ENCODE measurements at places on chromosomes 7 and 10.

GRCh38 chr10:110873951-110874350 lies 2.2 kb downstream of the PDCD4 start:
- DNase-seq, result no peak

DNA sequence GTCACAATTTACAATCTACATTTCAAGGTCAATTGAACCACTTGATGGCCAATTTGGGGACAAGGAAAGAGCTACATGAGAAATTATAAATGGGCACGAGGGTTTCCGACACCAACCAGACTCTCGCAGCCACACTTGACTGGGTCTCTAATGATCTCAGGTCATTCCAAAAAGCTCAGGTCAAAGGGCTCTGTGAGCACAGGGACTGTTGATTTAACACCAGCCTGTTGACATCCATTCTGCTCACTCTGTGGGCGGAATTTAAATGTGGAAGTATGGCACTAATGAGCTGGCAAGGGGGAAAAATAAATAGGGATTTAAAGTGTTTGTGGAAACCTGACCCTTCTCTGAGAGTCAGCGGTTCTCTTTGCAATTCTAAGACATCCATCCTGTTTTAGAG lies 810.7 kb upstream of the AUTS2 start:
- no peak for DNase-seq

- DNase-seq, result no peak
Observed at GRCh38 chr7:68679459-68680234, 918.6 kb upstream of the AUTS2 start.

DNA sequence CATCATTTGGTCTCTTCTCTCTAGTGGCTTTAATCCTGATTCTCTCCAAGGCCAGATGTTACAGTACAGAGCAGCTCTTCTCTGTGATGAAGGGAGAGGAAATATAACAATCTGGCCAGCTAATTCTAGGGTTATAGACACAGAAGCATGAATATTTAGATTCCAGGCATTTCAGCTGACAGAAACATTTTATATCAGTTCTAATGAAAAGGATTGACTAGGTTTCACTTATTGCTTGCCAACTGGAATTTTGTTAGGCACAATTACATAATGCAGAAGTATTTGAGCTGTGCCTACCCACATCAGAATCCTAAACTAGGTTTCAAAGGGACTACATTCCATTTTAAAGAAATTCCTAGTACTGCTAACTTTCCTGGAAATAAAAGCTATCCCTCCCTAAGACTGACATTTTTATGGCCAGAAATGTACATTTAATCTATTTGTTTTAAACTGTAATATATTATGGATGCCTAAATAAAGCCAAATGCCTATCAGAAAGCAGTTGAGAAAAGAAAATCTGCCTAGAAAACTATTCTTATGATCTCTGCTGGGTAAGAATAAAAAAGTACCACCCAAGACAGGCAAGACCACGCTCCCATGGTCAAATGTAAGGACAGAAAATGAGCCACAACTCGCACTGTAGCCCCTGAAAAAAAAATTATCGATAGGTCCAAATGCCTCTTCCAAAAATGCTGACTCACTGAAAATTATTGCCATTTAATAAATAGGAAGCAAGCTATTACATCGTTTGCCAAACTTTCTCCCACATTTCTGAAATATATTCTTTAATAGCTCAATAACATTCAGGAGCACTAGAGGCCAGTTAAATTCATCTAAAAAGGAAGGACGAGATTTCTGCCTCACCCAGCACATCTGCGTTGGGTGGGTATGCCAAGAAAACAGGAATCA lies 498.1 kb downstream of the KCNMA1 start:
- DNase-seq, result no peak

DNA sequence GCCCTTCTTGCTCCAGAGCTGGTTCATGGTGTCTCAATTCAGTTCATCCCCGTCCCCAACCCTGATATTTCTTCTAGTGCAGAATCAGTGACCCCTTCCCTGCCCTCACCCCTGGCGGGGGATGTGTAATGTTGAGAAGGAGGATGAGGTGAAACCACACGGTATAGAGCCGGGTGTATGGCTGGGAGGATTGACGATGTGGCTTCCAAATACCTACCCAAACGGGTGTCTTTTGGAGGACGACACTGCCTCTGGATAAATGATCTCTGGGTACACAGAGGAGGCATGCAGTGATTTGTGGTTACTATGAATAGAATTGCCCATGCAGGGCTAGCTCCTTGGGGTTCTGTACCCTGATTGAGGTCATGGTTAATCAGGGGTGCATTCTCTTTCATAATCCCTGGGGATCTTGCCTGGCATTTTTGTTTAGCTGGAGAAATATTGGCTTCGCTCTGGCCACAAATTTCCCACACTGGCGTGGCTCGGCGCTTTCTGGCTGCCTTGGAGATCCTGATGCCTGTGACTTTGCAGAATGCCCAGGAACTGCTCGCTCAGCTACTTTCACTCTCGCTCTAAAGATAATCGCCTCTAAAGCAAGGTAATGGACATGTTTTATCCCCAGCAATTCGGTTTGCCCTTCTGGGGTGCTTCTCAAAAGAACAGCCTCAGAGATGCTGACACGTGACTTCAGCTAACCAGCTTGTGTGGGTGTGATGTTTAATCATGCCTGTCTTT lies 89.2 kb downstream of the RBM20 start:
- no peak for DNase-seq
